ENCODE measurements at places on chromosomes 12 and 14. TPM values are rescaled to one million over a fixed set of nuclear protein-coding genes. Genes with fewer than 3 reads are reported as not detected.

- no peak for DNase-seq
Observed at GRCh38 chr12:75533239-75533638, 21.8 kb upstream of the KRR1 start.

- DNase-seq: no peak
Observed at GRCh38 chr12:12880537-12880936, 10.8 kb upstream of the GPRC5A start.

MANSC1 gene
- total RNA-seq: 10.8 TPM

CLEC4E gene
- not detected for total RNA-seq

Measured in Peyer's patch (tissue), 4 donors.